ENCODE measurements at places on chromosomes 7 and 10.

GRCh38 chr10:72616716-72617115 lies 9.2 kb downstream of the MICU1 start:
- no peak for DNase-seq

DNA sequence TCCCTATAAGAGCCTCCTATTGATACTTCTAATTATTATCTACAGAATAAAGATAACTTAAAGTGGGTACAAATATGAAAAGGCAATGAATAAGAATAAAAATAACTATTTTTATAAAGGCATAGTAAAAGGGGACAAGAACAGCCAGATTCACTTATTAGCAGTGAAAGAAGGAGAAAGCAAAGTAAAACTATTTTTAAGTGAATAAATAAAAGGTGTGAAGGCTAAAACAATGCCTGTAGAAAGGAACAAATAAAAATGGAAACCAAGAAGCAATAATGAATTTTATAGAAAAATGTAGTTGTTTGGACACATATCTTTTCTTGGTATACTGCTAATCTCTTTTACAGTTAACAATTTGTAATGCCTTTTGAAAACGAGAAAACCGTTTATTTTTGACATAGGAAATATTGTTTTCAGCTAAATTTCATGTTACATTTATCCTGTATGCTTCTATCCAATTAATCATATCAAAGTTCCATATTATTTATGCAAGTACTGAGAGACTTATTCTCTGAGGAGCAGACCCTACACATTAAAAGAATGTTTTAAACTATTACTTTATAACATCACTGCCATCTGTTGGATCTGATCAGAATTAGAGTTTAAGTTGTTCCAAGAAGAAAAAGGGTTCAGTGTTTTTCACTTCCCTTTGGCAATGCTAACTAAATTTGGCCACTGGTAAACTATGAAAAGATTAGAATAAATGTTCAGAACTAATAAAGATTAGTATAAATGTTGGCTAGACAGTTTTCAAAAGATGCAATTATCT lies 59.1 kb downstream of the ARMC3 start:
- no peak for DNase-seq

- no peak for DNase-seq
Measured at GRCh38 chr10:118980135-118980865, 49.2 kb upstream of the NANOS1 start.

DNA sequence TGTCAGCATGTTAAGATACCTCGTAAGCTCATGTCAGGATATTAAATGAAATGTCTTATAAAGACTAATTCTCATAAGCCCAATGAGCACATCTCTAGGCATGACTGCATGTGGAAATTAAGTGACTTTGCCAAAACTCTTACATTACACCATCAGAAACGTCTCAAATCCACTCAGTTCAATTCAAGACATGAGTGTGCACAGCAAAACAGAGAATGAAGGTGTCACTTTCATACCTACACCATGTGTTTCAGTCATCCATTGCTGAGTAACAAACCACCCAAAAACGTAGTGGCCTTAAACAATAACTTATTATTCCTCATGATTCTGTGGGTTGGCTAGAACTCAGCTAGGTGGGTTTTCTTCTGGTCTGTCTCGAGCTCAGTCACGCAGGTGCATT lies 99.8 kb downstream of the ATE1 start:
- DNase-seq, result no peak

GRCh38 chr10:80509108-80509402 lies 28.6 kb upstream of the SH2D4B start:
- DNase-seq, result no peak

GRCh38 chr7:111476586-111477293 lies 85.6 kb downstream of the IMMP2L start:
- DNase-seq, result no peak

- no peak for DNase-seq
Measured at GRCh38 chr10:61018146-61018545, 74.2 kb upstream of the RHOBTB1 start.

- DNase-seq, result no peak
Measured at GRCh38 chr7:151000897-151001495, 10.2 kb downstream of the NOS3 start.

DNA sequence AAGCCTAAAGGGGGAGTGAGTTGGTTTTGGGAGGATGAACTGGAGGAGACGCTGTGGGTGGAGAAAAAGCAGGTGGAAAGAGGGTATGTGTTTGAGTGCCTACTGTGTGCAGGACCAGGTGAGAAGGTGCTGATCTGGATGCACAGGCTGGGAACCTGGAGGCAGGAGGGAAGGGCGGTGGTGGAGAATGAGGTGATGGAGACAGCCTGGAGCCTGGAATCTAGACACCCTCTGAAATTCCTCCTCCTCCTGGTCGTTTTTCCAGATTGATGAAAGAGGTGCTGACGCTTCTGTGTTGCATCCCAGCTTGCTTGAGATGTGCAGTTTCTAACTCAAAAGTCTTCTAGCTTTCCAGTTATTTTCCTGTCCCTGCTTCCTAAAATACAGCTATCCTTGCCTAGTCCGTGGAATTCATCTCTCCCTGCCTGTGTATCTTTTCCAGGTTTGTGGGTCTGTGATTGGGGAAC lies 67.5 kb downstream of the LRMDA start:
- no peak for DNase-seq

DNA sequence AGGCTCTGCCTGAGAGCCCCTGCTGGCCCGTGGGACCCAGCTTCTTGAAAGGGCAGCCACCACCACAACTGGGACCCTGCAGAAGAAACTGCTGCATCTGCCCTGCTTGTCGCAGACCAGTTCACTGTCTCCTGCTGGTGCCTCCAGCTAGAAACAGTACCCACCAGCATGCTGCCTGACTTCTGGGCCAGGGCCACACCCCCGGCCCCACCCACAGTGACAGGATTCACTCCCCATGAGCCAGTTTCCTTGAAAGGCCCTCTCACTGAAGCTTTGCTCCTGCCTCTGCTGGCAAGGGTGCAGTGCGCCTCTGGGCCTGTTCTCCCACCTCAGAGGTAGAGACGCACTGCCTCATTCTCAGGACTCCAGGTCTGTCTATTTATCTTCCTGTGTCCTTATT lies 32.4 kb downstream of the ANXA11 start:
- DNase-seq, result no peak

- peak; percentile 63 for DNase-seq
Measured at GRCh38 chr7:55571511-55572377, 558 bp downstream of the VOPP1 start.

- no peak for DNase-seq
Measured at GRCh38 chr10:100747456-100748230, 2.3 kb downstream of the PAX2 start.

GRCh38 chr10:62491597-62491996 lies 117.4 kb downstream of the ZNF365 start:
- DNase-seq, result no peak

DNA sequence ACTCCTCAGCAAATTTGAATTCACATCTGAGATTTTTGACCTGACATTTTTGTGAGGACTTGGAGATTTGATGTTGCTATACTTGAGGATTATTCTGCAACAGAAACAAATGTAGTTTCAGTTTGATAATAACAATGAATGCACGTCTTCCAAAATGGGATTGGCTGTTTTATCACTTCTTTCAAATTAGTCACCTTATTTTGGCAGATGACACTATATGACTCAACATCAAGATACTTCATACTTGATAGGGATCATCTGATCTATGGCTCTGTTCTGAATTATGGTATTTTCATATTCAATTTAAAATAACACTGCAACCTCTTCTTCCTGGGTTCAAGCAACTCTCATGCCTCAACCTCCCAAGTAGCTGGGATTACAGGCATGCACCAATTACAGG lies 24.2 kb downstream of the ARL5B start:
- DNase-seq, result no peak

DNA sequence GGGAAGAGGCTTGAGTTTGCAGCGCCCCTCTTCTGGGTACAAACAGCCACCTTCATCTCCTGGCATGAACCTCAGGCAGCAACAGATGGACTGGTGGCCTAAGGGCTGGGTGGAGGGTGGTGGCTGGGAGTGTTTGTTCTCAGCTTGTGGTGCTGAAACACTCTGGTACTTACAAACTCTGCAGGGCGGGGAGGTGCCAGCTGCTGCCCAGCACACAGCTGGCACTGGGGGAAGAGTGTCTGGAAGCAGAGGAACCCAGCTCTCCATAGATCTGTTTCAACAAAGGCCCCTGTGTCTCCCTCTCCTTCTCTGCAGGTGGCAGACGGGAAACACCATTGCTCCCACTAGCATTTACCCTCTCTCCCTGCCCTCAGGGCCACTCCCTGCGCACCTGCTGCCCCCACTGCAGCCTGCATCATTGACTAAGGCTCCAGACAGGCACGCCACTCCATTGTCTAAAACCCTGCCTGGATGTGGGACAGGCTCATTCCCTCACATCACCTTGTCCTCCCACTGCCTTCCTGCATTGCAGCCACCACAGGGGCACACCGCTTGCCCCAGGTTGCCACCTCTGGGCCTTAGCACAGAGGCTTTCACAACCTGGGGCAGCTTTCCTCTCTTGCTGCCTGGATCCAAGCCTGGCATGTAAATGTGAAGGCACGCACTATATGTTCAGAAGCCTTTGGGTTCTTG lies 6.5 kb downstream of the ARHGAP22 start:
- no peak for DNase-seq

GRCh38 chr7:128209229-128210035 lies 31.6 kb upstream of the LEP start:
- DNase-seq, result peak; percentile 64

GRCh38 chr10:93917064-93917391 lies 23.2 kb downstream of the SLC35G1 start:
- no peak for DNase-seq

DNA sequence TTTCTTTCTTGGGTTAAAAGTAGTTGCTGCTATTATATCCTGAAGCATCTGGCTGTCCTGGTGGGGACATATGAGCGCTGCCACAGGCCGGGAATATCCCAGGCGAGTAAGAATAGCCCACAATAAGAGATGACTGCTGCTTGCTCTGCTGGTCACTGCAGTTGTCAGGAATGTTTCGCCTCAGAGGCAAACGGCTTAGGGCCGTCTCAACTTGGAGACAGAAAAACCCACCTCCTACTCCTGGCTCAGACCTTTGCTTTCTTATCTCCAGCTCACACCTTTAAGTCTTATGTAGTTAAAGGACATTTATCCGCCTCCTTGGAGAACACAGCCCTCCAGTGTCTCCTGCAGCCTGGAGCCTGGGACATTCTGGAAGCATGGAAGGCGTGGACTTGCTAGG lies at the start of gene GJD4:
GJD4 (plus strand) TSS at position 151 of the 400 bp plus-strand sequence; CDS start at position 378, 227 bp downstream.
- DNase-seq, result no peak

DNA sequence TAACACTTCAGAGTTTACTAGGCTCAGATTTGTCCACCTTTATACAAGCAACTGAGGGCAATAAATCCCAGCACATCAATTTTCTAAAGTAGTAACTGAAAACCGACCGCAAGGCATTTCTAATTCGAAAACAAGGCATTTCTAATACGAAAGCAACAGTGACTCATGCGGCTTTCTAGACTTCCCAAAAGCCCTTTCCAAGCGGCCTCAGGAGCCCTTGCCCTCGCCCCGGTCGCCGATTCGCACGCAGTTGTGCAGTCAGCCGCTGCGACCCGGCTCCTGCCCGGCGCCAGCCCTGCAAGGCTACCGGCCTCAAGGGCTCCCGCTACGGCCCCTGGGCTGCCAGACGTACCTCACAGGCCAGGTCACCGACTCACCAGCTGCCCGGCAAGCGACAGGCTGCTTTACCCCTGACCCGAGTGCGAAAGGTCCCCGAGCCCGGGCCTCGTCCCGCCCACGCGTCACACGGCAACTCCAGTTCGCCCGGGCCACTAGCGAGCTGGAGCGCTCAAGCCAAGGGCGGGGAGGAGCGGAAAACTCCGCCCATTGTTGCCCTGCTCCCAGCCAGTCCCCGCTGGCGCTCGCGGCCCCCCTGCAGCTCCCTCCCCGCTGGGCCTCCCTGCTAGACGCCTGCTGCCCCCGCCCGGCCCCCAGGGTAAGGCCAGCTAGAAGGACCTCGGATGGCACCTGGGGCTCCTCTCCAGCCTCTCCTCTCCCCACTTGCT lies 7.3 kb downstream of the NCOA4 start:
- DNase-seq, result peak; percentile 75

DNA sequence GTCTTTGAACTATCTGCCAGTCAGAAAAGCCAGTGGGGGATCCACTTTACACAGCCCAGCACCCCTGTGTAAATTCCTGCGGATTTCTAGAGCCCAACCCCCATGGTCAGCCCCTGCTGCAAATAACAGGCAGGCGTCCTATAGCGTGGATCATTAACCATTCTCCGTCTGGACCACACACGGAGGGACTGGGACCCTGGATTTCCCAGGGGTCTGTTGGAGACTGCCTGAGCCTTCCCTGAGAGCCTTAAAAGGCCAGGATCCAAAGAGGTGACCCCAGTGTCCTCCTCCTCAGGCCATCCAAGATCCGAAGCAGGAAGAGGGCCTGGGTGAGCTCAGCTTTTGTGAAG lies 11.2 kb upstream of the GRID1 start:
- no peak for DNase-seq

DNA sequence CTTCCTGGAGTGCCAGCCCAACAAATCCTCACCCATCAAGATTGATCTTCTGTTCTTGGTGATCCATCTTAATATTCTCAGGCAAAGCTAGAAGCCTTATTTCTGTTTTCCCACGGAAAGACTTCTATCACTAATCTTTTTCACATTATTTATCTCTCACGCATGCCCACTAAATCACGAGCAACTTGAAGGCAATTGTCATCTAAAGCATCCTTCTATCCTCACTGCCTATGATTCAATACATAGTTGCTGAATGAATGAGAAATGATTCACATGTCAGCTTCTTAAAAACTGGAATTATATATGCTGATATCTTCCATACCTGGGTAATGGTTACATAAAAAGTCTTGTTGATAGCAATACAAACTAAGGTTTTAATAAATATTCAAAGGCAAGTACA lies 12.6 kb upstream of the COL1A2 start:
- DNase-seq, result no peak

DNA sequence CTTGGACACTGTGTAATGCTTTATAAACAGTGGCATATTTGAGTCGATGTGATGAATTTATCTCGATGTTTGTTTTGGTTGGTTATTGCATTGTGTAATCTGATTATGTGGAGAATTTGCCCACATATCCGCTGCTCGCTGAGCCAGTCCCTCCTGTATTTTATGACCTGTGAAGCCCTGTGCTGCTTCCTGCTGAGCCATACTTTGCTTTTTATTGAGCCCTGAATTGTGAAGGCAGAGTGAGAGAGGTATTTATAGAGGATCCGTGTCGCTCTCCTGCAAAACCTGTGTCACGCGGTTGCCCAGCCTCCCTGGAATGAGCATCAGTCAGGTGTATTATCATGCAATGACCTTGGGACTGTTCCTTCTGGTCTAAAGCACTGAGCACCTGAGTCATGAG lies 253.7 kb downstream of the ARHGAP21 start:
- no peak for DNase-seq

DNA sequence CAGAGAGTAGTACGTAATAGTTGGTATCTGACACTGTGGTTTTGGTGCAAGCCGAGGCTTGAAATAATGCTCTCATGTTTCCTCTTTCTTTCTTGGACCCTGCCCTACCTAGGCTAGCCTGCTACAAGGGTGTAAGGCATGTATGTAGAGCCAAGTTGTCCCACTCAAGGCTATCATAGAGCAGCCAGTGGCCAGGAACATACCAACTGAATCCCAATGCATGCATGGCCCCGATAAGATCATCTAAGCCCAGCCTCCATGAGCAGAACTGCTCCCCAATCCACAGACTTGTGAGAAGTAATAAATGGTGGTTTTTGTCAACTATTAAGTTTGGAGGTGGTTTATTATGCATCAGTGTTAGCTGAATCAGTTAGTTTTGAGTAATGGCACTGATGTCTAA lies 250.2 kb downstream of the SH2D4B start:
- DNase-seq, result no peak
